ENCODE measurements at places on chromosomes 3 and 15.
A peak's percentile ranks its signal among the peaks of the same experiment; 100 is the strongest.

DNA sequence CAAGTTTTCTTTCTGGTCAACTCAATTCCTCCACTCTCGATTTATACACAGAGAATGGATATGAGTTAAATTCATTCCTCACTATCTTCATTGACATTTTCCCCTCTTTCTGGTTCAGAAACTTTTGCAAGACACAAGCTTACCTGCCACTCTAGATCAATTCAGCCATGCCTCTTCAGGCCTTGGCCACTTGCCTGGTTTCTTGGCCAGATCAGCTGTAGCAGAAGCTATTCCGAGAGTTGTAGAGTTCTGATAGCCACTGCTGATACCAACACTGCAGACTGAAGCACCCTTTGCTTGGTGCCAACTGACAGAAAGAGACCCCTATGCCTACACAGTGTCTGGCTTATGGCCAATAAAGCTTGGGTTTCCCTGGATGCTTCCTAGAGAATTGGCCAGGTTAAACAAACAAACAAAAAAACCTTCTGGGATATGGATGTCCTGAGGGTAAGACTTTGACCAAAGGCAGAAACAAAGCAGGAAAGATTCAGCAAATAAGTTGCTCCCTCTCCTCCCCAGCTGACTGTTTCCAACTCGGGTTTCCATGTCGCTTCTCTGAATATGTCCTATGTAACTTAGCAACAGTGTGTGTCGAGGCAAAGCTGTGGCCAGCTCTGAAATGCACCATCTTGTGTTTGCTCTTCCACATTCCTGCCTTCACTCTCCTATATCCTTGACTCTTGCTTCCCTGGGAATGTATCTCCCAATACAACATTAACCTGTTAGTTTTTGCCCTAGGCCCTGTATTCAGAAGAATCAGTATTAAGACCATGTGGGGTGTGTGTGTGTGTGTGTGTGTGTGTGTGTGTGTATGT, 521.6 kb downstream of the EPHA3 start:
- DNase-seq: no peak

DNA sequence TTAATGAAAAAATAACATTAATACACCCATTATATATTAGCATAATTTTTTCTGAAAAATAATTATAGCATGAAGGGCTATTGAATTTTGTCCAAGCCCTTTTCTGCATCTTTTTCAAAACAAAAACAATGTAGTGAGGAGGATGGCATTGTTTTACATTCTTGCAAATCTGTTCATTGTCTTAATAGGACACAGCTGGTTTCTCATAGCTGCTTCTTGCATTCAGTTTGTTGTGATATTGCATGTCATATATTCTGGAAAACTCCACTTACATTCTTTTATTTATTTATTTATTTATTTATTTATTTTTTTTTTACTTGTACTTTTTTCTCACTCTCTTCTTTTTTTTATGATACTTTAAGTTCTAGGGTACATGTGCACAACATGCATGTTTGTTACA, 107.4 kb downstream of the NR1D2 start:
- DNase-seq: no peak

DNA sequence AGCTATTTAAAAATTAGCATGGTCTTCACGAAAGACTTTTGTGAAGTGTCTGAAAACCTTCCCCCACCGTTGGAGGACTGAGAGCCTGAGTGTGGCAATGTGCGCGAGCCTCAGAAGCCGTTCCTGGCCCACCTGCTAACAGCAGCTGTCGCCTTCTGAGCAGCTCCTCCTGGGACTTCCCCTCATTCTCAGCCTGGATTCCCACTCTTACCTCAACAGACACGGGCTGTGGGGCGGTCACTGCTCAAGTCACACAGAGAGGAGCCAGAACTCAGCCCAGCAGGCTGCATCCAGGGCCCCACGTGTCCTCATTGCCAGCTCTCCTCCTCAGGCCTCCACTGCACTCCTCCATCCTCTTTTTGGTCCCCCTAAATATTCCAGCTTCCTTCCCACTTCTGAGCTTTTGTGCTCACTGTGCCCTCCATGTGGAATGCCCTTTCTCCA, 7.8 kb downstream of the DNASE1L3 start:
- no peak for DNase-seq

DNA sequence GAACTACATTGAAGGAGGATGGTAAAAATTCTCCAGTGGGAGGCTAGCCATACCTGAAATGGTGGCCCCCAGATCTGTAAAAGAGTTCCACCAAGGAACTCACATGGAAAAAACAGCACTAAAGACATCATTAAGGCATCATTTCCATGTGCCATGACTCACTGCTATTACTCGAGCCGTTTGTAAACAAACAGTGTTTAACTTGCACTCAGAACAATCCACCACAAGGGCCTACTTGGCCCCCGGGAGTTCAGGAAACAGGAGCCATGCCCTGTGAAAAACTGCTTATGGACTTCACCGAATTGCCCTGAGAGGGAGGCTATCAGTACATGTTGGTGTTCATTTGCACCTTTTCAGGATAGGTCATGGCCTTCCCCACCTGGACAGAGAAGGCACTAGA, 18.2 kb downstream of the CCR4 start:
- DNase-seq: no peak

GRCh38 chr3:123046262-123047061, 18.9 kb upstream of the SEMA5B start:
- no peak for DNase-seq

DNA sequence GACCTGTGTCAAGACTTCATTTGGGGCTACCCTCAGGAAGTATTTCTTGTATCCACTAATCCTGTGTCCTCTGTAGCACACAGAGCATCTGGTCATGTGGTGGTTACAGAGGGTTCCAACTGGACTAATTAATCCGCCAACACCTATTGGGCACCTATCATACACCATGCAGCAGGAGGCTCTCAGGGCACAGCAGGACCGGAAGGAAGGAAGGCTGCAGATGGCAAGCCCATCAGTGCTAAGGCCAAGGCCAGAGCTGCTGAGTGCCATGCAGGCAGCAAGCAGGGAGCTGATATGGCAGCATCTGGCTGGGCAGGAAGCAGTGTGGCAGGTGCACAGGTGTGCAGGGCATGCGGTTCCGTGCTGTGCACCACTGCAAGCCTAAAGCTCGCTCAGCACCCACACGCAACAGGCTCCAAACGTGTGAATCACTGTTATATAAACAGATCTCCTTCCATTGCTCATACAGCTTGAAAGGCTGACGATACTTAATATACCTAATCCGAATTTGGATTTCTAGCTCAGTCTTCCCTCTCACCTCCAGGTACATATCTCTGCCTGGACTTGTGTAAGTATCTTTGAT, 64.4 kb upstream of the SNRPA1 start:
- no peak for DNase-seq

DNA sequence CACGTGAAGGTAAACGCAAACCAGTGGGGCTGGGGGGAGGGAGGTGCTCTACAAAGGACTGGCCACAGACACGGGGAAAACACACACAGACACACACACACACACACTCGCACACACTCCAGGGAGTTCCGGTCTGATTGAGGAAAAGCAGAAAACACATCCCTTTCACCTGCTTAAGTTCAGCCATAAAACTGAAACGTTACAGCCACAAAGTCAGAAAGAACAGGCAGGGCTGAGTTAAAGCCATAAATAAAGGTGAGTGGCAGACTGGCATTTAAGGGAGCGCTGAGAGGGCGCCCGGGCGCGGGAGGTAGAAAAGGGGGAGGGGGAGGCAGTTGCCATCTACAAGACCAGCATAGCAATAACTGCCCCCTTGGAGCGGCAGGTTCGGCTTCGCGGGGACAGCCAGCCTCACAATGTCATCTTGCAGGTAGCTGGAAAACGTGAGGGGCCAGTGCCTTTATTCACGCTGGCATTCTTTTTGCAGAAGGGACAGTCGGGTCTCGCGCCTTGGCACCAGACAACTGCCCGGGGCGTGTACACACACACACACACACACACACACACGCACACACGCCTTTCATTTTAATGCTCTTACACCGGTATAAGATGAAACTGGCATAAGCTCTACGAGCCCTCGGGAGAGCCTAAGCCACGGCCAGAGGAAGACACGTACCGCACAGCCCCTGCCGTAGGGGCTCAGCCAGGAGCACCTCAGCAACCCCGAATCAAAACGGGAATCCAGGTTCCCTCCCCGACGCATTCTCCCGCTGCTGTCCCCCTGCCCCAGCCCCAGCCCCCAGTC, 866 bp downstream of the TNIK start:
- peak; percentile 76 for DNase-seq

GRCh38 chr15:54660356-54660755, 536.4 kb downstream of the RSL24D1 start:
- DNase-seq: no peak

DNA sequence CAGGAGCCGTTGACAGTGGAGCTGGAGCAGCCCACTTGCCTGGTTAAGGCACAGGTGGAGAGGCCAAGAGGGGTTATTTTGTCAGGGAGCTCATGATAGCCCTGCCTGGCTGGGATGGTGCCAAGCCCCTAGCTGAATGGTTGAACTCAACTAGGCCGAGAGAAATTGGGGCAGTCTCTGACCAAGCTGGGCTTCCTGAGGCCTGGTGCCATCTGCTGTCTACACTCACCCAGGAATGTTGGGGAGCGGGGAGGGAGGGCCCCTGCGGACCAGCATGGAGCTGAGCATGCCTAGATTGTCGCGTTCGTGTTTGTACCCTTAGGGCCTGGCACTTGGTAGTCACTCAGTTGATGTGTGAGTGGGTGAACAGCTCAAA, 1.2 kb downstream of the BRPF1 start:
- DNase-seq: no peak

- DNase-seq: no peak
Measured at GRCh38 chr3:37290551-37290950, 116.2 kb upstream of the LRRFIP2 start.

DNA sequence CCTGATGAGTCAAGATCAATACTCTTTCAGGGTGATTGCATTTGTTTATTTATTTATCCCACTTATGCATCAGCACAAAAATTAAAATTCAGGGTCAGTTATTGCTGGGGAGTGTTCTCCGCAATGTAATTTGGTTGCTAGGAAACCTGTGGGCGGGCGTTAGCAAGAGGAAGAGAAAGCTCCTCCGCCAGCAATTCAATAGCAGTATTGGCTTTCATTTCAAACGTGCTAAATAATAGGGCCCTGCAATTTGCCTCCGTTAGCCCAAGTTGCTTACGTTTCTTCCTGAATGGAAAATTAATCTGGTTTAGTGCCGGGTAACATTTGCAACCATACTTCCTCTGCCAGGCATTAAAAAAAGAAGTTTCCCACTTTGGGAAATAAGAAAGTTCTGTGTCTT, 35.5 kb upstream of the PLCL2 start:
- peak; percentile 65 for DNase-seq

GRCh38 chr3:55489798-55490132, 2.7 kb upstream of the WNT5A start:
- peak; percentile 74 for DNase-seq

DNA sequence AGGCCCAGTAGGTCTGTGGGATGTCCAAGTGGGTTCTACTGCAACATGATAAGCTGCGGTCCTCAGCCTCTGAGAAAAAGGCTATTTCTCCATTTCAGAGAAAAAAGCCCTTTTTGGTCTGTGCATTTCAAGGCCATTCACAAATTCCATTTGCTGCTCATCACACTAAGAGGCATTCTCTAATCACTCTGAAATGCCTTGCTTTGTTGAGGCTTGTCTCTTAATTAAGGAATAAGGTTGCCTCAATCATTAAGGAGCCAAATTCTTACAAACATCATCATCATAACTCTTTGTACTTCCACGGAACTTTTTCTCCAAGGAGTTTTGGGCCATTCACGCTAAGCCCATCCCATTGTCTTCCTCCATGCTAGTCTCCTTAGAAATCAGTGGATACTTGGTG, 74.4 kb downstream of the BOC start:
- DNase-seq: no peak

GRCh38 chr3:178960918-178961317, 110.7 kb downstream of the ZMAT3 start:
- DNase-seq: no peak

DNA sequence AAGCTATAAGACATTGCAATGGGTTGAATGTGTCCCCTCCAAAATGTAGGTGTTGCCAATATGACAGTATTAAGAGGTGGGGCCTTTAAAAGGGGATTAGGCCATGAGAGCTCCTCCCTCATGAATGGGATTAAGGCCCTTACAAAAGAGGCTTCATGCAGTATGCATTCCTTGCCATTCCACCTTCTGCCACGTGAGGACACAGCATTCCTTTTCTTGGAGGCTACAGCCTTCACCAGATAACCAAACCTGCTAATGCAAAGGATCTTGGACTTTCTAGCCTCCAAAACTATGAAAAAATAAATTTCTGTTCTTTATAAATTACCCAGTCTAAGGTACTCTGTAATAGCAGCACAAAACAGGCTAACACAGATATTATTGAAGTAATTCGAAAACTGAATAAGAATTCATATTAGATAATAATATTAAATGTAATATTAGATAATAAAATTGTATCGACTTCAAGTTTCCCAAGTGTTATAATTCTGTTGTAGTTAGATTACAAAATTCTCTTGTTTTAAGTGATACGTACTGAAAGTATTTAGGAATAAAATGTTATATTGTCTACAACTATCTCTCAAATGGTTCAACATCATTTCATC, 29.4 kb upstream of the ATP8B4 start:
- DNase-seq: no peak

DNA sequence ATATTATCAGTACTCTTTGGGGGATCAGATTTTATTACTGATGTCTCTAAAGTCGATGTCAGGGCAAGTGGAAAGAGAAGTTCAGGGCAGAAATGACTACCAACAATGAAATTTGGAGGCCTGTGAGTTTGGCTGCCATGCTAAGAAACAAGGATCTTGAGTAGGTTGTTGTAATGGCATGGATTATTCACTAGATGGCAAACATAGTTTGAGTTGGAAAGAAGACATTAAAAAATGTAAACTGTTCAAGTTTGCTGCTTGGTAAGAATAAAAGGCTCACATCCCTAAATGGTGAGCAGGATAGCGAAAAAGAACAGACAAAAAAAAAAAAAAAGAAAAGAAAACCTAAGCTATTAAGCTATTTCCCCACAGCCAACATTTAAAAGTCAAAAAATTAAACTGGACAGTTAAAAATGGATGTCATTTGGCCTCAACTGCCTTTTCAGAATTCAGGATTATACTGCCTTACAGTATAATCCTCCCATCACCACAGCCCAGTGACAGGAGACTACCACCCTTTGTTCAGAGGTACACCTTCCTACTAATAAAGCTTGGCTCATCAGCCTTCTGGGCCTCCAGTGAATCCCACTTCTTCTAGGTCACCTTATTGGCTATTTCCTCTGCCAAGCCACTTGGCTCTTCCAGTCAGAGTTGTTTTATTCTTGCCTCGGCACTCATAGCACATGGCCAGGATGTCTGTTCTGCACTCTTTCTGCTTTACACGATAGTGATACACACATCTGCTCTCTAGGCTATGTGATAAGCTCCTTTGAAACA, 163.7 kb downstream of the PLD1 start:
- DNase-seq: no peak

GRCh38 chr15:51155891-51156290, 61.2 kb upstream of the TNFAIP8L3 start:
- DNase-seq: no peak

- DNase-seq: no peak
Measured at GRCh38 chr15:69743091-69743490, 290.5 kb downstream of the RPLP1 start.
